Fibroblast of upper back skin (primary cell): ENCODE measurements at places on chromosomes 7 and 10.

GRCh38 chr10:22222236-22223190, 4.7 kb upstream of the EBLN1 start:
- no peak for DNase-seq

DNA sequence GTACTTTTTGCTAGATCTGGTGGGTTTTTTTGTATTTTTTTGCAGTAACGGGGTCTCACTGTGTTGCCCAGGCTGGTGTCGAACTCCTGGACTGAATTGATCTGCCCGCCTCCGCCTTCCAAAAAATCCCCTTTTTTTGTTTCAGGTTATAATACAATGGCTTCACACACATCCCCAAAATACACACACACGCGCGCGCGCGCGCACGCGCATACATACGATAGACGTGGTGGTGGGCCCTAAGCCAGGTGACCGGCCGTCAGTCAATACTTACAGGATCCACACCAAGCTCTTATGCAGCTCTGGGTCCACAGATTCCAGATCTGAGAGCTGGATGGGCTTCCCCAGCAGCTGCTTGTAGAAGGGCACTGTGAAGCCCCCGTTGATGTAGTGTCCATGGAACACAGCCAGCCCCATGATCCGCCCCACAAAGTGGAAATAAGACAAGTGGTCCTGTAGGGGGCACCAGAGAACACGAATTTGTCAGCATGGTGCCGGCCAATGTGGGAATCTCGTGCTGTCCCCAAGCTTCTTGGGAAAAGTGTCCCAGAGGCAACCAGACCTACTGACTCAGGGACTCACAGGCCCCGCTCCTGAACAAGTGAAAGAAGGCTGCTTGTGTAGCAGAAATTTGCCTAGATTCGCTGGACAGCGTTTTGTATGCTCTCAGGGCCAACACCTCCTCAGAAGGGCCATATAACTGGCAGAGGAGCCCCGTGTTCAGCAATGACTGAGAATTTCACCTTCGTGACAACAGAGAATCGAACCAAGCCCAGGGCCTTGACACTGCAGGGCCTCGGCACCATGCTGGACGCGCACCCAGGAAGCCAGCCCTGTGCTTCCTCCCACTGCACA, 103.6 kb downstream of the SMURF1 start:
- DNase-seq: peak; percentile 84

DNA sequence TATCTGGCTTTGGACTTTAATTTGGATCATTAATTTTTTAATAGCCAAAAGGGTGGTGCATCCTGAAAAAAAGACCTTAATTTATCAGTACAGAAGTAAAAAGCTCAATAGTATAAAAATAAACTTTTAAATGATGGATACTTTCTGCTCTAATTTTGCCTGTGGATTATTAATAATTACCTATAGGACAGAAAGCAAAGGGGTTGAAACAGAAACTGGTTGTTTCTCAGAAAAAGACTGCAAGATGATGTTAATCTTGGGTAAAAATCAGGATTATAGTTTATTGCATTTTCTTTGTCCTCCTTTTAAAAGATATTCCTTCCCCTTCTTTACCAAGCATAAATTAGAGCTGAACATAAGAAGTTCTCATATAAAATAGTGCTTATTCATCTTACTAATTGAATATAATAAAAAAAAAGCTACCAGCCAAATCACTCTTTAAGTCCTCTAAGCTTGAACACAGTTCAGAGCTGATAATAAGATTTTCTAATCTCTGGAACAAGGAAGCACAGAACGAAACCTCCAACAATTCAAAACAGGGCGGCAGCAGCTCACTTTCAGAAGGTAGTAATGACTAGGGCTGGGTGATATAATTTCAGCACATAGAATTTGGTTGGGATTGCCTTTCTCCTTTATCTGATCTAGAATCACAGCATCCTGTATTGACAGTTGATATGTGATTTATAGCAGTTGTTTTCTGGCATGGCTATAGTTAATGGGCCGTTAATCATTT, 8.1 kb upstream of the GPR85 start:
- no peak for DNase-seq

- no peak for DNase-seq
Observed at GRCh38 chr7:96085953-96086352, 235.9 kb downstream of the SLC25A13 start.

- no peak for DNase-seq
Observed at GRCh38 chr7:33719059-33719581, 186.2 kb upstream of the BMPER start.

DNA sequence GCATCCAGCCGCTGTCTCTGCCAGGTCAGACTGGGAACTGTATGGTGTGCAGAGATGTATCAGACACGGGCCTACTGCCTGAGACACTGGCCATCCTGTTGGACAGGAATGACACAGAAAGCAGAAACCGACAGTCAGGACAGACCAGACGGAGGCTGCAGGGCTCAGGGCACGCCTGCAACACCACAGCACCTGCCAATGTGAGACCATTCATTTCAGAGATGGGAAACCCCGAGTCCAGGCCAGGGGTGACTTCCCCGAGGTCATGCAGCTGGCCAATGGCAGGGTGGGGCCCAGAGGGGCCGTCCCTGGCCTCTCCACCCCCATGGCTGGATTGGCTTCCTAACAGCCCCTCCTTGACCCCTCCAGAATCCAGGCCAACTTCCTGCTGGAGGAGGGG, 34.7 kb downstream of the GRID1 start:
- no peak for DNase-seq

- no peak for DNase-seq
Observed at GRCh38 chr10:62341419-62341818, 32.8 kb upstream of the ZNF365 start.

- DNase-seq: peak; percentile 82
Observed at GRCh38 chr10:121771966-121772365, 155.9 kb downstream of the ATE1 start.

- no peak for DNase-seq
Observed at GRCh38 chr10:29157321-29157720, 131.5 kb upstream of the LYZL1 start.

- DNase-seq: no peak
Observed at GRCh38 chr7:157518514-157519175, 181.8 kb downstream of the DNAJB6 start.

DNA sequence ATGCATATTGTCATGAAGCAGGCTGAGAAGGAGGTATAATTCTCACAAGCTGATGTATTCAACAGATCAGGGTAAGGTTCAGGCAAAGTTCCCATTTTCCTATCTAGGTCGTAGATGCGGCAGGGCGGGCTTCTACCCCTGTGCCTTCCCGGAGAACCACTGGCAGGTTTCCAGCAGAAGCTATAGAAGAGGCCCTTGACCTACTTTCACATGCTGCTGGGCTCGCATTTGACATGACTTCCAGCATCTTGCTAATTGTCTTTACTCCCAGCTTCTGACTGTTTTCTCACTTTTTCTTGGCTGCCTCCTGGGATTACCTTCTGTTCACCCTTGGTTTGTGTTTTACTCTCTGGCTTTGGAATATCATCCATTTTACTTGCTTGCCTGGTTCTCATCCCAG, 32.6 kb upstream of the ORC5 start:
- no peak for DNase-seq

DNA sequence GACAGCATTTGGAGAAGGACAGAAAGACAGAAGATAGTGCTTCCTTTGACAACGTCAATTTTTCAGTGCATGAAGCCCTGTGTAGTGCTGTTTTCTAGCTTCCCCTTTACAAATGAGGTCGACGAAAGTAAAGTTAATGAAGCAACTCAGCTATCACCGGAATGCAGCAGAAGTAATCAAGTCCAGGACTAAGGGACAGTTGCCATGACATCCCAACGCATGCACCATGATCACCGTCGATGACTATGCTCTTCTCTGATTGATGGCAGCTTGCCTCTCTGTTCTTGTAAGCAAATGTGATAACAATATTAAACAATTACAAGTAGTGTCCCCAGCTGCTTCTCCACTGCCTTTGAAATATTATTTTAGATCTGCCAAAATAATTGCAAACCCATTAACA, 205.8 kb downstream of the FRMD4A start:
- peak; percentile 41 for DNase-seq

GRCh38 chr7:28005075-28005846, 175.3 kb downstream of the JAZF1 start:
- no peak for DNase-seq

GRCh38 chr10:46245381-46245900, 41.4 kb upstream of the ANTXRL start:
- no peak for DNase-seq

DNA sequence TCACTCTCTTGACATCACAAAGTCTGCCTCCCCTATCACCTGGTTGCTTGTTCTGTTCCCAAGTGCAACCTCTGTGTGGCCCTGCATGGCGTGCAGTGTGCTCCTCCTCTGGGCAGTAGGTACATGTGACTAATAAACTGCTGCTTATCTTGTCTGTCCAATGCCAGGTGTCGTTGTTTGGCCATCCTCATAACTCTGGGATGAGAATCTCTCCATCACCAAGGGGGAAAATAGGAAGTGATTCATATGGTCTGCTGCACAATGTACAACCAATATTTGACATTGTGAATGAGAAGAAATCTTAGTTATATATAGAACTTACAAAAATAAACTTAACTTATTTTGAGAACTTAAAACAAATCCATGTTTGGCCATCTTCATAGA, 135.2 kb downstream of the INHBA start:
- DNase-seq: peak; percentile 38

DNA sequence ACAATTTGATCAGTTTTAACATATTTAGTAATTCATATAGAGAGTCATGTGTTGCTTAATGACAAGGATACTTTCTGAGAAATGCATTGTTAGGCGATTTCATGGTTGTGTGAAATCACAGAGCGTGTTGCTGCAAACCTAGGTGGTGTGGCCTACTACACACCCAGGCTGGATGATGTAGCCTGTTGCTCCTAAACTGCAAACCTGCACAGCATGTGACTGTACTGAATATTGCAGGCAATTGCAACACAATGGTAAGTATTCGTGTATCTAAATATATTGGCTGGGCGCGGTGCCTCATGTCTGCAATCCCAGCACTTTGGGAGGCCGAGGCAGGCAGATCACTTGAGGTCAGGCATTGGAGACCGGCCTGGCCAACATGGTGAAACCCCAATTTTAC, 73.7 kb upstream of the BAIAP2L1 start:
- DNase-seq: no peak

- DNase-seq: no peak
Observed at GRCh38 chr7:142597547-142597946, 151.7 kb upstream of the PRSS1 start.
